ENCODE measurements at places on chromosomes 6 and 20.

- no peak for DNase-seq
Measured at GRCh38 chr6:28738396-28738765, 185.4 kb downstream of the TRIM27 start.

GRCh38 chr6:20658516-20658915 lies 124.3 kb downstream of the CDKAL1 start:
- no peak for DNase-seq

DNA sequence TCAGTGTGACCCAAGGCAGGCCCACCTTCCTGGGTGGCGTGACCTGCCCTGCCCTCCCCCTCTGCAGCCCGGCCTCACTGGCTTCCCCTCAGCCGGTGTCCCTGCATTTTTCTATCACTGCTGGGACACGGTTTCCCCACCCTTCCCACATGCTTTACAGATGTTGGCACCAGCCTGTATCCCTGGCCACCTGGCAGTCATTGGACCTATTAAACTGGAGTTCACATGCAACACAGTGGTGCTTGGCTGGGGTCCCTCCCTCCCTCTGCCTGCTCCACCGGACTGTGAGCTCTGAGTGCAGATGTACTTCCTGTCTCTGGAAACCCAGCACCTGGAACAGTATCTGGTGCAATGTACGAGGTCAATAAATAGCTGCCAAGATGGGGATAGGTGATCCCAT lies 25.5 kb upstream of the STX16 start:
- no peak for DNase-seq

DNA sequence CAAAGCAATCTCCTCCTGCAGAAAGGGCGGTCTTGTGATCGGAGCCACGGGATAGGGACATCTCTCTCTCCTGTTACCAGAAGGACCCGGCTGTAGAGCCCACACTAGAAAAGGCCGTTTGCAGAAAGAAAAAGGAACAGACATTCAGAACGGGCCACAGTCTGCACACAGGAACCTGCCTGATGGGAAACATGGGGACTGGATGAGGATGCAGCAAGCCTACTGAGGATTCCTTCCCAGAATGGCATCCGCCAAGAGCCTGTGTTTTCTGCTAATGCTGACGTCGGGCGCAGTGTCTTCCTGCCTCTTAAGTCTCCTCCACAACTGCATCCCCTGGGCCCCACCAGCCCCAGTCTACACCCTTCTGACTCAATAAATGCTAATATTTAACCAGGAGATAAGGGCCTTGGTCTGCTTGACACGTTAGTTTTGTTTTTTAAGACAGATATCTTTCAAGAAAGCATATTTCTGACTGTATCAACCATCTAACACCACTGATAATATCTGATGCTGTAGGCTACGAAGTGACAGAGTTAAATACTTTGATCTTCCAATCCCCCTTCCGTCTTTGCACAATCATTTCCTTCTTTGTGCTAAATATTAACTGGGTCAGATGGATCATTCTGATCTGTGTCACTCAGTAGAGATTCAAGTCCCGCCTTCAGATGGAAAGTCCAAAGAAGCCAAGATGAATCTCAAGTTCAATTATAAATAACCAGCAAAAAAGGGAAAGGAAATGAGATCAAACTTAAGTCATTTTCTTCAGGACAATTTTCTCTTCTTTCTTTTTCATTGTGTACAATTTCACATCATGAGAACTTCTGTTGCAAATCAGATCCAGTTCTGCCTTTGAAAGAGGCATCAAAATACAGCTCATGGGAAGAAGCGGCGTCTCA lies 20.7 kb downstream of the FAM50B start:
- peak; percentile 12 for DNase-seq

DNA sequence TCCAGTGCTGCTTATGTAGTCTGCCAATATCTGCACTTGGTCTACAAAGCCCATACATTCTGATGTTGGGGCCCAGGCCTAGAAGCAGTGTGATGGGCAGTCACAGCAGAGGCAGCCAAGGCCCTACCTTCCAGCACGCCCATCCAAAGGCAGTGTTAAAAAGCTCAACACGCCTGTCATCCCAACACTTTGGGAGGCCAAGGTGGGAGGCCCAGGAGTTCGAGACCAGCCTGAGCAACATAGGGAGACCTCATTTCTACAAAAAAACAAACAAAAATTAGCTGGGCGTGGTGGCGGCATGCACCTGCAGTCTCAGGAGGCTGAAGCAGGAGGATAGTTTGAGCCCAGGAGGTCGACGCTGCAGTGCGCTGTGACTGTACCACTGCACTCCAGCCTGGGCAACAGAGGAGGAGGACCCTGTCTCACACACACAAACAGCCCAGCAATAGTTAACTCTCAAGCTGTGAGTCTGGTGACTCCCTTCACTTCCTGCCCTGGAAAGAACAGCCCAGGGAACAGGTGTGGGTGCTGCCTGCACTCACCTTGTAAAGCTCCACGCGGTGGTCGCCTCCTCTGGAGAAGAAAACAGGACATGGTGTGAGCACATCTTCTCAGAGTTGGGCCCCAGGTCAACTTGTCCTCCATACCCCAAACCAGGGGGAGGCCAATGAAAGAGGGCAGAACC lies 68.8 kb downstream of the PYGB start:
- DNase-seq = no peak

- no peak for DNase-seq
Measured at GRCh38 chr6:85472744-85473143, 22.9 kb downstream of the NT5E start.

GRCh38 chr6:15874326-15874725 lies 211.5 kb upstream of the DTNBP1 start:
- DNase-seq = no peak

DNA sequence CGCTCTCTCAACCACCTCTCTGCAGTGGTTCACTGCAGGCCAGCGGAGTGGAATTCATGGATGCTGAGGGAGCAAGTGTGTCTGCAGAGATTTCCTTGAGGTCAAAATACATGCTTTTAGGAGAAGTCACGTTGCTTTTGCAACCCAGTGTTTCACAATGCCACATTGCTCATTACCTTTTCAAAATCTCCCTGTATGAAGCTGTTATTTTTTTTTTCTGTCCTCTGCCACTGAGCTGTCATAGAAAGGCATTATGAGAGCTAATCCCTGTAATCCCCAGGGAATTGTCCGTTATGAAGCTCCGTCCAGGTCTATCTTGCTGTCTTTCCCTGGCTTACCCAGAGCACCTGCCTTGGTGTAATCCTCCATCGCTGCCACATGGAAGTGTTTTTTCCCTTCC lies 60.5 kb upstream of the SLC22A23 start:
- DNase-seq = no peak
